ENCODE measurements at places on chromosomes 7 and 10.

GRCh38 chr10:110980807-110981206, 61.4 kb downstream of the SHOC2 start:
- DNase-seq = no peak

DNA sequence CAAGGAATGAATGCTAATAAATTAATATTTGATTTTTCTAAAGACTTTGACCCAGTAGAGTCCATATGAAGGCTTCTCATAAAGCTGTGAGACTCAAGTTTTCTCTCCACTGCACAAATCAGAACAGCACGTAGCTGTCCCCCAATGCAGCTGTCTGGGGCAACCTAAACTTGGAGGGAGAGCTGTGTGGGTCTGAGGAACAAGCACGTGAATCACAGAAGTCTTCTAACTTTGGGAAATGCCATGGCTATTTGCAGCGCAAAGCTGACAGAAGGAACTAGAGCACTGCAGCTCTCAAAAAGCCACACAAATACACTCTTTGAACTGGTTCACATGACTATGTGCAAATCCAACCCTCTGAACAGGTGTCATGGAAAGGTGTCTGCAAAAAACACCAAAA, 47.9 kb downstream of the COL1A2 start:
- no peak for DNase-seq

DNA sequence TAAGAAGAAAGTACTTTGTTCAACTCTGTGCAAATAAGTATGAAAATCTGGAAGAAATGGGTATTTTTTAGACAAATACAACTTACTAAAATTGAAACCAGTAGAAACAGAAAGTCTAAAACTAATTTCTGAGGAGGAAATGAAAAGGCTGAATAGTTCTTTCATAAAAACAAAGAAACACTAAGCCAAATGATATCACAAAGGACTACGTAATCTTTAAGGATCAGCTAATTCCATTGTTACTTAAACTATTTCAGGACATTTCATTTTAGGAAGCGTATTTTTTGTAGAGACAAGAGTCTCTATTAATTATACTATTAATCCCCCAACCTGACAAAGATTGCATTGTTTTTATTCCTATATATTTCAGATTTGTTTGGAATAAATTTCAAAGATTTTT, 11.2 kb upstream of the CCSER2 start:
- DNase-seq = no peak

DNA sequence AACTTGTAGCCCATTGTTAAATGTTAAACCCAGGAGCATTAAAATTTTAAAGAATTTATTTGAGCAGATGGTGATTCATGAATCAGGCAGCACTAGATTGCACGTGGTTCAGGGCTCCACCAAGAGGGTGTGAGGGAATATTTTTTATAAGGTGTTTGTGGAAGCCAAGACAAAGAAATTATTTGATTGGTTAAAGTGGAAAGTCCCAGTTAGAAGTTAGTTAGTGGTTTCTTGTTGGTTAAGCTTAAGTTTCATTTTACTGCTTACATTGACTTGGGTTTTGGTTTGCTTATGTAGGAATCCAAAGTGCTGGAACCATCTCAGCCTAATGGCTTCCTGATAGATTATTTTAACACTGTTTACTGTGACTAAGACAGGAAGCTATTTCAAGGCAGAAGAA, 906.2 kb downstream of the LRMDA start:
- peak; percentile 28 for DNase-seq

GRCh38 chr10:82653244-82654155, 778.5 kb downstream of the NRG3 start:
- no peak for DNase-seq

All from ELR (cell line).